ENCODE measurements at places on chromosomes 2 and 18. TPM values are rescaled to one million over a fixed set of nuclear protein-coding genes. Genes with fewer than 3 reads are reported as not detected.

GRCh38 chr18:35602193-35602820 lies 20.8 kb downstream of the GALNT1 start:
- no peak for DNase-seq

DNA sequence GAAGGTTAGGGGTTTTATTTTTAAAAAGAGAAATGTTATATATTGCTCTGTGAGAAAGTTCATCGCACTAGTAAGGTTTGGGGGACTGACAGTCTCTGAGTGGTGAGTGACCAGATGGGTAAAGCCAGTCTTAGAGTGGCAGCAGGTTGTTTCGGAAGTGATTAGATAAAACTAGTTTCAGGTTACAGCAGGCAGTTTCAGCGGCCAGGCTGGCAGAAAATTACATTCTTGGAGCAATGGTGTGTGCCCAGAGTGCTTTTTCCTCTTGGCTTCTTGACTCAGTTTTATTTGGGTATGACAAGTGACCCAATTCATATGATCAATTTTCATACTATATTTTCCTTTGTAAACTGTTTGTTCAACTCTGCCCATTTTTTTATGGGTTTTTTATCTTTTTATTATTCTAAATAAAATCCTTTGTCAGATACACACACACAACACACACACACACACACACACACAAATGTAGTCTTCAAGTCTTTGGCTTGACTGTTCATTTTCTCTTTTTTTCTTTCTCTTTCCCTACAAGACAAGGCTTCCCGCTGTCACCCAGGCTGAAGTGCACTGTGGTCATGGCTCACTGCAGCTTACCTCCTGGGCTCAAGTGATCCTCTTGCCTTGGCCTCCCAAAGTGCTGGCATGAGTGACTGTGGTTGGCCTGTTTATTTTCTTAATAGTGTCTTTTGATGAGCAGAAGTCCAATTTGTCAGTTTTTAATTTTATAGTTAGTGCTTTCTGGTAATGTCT lies 30.9 kb downstream of the RALBP1 start:
- no peak for DNase-seq

The C2orf78 gene
- not detected for total RNA-seq

DNA sequence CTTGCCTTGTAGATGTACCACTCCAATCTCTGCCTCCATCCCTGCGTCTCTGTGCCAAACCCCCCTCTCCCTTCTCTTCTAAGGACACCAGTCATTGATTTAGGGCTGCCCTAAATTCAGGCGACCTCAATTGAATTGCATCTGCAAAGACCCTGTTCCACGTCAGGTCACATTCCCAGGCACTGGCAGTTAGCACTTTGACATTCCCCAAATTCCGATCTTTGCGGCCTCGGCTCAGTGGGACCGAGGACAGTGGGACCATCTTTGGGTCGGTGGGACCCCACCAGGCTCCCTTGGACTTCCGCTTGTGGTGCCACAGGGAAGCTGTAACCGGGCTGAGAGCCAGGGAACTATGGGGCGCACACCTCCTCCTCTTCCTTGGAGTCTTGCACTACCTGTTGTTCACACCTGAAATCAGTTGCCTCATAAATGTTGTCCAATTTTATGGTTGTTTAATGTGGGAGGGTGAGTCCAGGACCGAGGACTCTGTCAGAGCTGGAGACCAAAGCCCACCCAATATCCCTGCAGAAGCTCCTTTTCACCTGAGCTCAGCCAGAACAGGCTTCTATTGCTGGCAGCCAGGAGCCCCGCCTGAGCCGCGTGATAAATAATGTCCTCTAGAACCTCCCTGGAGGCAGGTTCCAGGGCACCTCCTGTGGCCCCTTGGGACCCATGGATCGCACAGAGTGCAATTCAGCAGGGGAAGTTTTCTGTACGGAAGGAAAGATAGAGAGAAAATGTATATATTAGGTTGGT lies 271.6 kb downstream of the EIPR1 start:
- DNase-seq = no peak

The DUSP19 gene
- 12.1 TPM for total RNA-seq

All from left ventricle myocardium superior (tissue), 1 donor.